ENCODE measurements at places on chromosomes 7 and 10.

GRCh38 chr7:116399819-116400218 is 99.7 kb upstream of the CAV2 start:
- no peak for DNase-seq

DNA sequence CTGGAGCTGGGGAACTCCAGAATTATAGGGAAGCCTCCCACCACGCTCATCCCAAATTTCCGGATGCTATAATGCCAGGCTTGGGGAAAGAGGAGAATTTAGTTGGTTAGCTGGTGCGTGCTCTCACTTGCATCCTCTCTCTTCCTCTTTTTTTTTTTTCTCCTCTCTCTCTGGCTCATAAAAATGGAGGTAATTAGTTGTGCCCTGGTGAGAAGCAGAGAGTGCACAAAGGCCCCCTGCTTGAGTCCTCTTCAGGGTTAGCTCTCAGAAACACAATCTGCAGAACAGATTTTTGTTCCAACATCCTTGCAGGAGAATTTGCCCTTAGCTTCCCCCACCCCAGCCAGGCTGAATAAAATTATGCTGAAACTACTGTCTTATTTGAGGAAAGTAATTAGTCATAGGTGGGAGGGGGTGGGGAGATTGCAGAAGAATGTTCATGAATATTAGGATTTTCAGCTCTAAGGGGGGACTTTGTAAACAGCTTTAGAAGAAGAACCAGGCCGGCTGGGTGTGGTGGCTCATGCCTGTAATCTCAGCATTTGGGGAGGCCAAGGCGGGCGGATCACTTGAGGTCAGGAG is 7.6 kb downstream of the SERPINE1 start:
- DNase-seq: no peak

DNA sequence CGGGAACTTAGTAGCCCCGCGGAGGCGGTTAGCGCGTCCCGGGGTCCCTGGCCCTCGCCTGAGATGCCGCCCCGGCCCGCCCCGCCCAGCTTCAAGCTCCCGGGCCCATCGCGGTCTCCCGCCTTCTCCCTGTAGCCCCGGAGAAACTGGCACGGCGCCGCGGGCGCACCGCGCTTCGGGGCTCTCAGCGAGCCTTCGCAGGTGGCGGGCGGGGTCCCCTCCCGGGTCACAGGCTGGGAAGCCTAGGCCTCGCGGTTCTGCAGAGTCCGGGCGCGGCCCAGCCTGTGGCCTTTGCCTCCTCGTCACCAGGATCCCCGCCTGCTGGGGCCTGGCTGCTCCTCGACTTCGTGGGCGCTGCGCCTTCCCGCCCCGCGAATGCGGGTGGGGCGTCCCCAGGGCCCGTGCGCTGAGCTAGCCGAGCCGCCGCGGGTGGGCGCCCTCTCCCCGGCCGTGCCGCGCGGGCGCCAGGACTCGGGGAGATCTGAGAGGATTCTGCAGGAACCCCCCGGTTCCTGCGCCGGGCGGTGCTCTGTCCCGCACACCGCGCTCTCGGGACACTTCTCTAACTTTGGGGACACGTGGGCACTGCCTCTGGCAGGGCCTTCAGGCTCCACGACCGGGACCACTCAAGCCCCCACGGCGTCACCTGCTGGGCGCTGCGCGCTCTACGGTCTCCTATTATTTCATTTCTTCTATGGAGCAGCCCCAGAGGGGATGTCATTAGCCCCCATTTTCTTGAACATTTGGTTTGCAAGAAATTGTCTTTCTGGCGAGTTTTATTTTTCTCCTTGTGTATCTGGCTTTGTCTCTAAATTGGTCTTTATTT is 682 bp upstream of the RGS10 start:
- peak; percentile 77 for DNase-seq

DNA sequence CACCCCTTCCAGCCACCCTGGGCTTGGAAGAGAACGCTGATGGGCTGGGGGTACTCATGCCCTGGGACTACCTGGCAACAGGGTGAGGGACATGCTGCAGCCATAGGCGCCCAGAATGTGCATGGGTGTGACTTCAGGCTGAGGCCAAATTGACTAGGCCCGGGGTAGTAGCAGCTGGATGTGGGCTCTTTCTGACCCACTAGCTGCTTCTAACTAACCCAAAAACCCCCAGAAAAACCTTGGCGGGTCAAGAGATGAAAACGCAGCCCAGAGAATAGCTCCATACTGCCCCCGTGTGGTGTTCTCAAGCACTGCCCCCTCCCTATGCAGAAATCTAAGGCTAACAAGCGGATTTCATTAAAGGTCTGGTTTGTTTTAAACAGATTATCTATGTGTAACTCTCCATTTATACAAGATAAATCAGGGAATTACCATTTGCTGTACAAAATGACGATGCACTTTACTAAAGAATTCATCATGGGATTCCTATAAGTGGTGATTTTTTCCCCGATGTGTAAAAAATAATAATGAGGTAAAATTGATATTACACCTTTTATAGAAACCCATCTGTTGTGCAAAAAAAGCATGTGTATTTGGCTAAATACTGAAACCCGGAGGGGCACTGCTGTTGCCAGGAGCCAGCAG is 4.2 kb downstream of the SMARCD3 start:
- peak; percentile 78 for DNase-seq

DNA sequence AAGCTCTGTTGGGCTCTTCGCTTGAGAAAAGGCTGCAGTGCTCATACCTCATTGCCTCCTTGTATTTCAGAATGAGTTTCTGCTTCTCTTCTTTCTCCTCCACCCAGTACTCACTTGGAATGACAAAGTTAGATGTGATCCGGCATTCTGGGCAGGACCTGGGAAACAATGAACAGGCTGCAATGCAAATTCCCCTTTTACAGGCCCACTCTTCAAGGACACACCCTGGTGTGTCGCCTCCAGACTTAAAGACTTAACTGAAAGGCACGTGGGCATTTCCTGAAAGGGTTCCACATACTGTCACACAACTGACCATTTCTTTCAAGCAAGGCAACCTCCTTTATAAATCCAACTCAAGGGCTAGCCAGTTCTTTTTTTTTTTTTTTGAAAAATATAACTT is 23.6 kb downstream of the MKRN1 start:
- DNase-seq: no peak

Measured in activated naive CD4-positive, alpha-beta T cell treated with anti-CD3 and anti-CD28 coated beads, Interleukin-2, amount 10 ng/mL, durations not matched to agents 7 days and 5 days (primary cell).